ENCODE measurements at places on chromosomes 12 and 14. TPM values are rescaled to one million over a fixed set of nuclear protein-coding genes. Genes with fewer than 3 reads are reported as not detected.

The KRT75 gene
- not detected for total RNA-seq

The MYH6 gene
- total RNA-seq = 0.71 TPM

The GDF3 gene
- total RNA-seq = not detected

The OASL gene
- total RNA-seq = 4.0 TPM

The GYS2 gene
- total RNA-seq = not detected

The RNFT2 gene
- total RNA-seq = 12.3 TPM

The CCDC198 gene
- total RNA-seq = not detected

The SMIM41 gene
- not detected for total RNA-seq

The ISM2 gene
- total RNA-seq = 0.21 TPM

The TMBIM6 gene
- total RNA-seq = 407 TPM

The B4GALNT3 gene
- total RNA-seq = 3.5 TPM

The SERPINA12 gene
- not detected for total RNA-seq

The ALDH1L2 gene
- total RNA-seq = 2.8 TPM

The CEBPE gene
- not detected for total RNA-seq

The DNAI7 gene
- not detected for total RNA-seq

The FAM181A gene
- total RNA-seq = not detected

The CCDC88C gene
- 172 TPM for total RNA-seq

The IL23A gene
- 67.1 TPM for total RNA-seq

The BCL11B gene
- total RNA-seq = 52.9 TPM

The TCL1A gene
- not detected for total RNA-seq

The DDX11 gene
- 149 TPM for total RNA-seq

The SLC6A12 gene
- not detected for total RNA-seq

The WSCD2 gene
- not detected for total RNA-seq

The KLHL33 gene
- 0.04 TPM for total RNA-seq

- ATAC-seq = no peak
Observed at GRCh38 chr12:32398816-32399369, 465 bp upstream of the FGD4 start.

- ATAC-seq = no peak
Observed at GRCh38 chr12:93323625-93324329, 53.9 kb upstream of the NUDT4 start.

DNA sequence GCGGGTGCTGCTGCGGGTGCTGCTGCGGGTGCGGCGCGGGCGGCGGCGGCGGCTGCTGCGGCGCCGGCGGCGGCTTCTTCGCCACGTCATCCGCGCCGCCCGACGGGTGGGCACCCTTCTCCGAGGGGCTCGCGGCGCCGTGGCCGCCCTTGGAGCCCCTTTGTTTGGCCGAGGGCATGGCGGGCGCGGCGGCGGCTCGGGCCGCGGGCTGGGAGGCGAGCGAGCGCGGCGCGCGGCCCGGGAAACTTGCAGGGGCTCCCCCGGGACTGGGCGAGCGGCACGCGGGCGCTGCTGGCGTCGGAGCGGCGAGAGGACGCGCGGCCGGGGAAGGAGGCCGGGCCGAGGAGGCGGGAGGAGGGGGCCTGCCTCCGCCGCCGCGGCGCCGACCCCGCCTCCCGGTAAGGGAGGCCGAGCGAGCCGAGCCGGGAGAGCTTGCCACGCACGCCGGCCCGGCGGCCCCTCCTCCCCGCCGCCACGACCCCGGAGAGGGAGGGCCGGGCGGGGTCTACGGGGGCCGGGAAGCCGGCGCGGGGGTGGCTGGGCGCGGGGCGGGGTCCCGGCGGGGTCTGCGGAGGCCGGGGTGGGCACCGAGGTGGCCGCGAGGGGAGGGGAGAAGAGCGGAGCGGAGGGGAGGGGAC is at the start of gene CKAP4:
TSS of gene CKAP4 (minus strand) at position 347 of the 638 bp plus-strand sequence. CDS start at position 178, 169 bp downstream.
- ATAC-seq = peak; percentile 68

DNA sequence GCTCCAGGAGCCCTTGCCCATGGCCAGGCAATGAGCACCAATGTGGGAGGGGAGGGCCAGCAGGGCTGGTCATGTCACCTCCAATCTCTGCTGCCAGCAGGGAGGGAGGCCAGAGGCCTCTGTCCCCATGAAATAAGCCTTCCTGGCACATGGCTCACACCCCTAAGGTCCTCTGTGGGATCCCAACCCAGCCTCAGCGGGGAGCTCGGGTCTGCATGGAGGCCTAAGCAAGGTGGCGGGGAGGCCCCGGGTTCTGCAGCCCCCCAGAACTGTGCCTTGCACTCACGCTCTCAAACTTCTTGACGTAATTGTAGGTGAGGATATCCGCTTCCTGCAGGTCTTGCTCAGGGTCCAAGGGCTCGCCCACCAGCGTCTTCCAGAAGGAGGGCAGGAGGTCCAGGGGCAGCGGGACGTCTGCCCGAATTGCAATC is 41.7 kb downstream of the TRAFD1 start:
- no peak for ATAC-seq

- ATAC-seq = no peak
Observed at GRCh38 chr14:55628426-55628825, 48.4 kb downstream of the KTN1 start.

DNA sequence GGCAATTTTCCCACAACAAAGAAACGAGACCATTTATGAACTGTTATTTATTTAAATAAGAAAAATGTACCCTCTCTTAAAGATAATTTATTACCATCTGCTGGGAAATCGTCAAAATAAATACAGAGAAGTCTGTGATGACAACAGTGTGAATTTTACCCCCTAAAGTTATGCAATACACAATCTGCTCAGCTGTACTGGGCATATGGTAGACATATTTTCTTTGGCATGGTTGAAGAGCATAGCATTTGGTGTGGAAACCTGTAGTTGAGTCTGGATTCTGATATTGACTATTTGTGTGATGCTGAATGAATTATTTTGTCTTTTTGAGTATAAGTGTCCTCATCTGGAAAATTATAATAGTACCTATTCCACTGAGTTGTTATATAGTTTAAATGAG is 60.0 kb downstream of the CFAP54 start:
- no peak for ATAC-seq

DNA sequence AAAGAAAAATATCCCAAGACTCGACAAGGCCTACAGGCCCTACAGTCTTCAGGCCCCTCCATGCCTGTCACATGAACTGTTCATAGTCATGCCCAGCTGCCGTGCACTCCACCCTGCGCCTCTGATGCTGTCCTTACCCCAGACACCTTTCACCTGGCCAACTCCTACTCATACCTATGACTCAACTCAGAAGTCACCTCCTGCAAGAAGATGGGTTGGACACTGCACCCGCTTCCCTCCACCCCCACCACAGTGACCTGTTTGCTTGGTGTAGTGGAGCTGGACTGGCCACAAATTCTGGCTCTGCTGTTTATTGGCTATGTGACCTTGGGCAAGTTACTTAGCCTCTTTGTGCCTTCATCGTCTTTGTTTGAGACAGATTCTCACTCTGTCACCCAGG is 56.2 kb downstream of the PHETA1 start:
- ATAC-seq = no peak

DNA sequence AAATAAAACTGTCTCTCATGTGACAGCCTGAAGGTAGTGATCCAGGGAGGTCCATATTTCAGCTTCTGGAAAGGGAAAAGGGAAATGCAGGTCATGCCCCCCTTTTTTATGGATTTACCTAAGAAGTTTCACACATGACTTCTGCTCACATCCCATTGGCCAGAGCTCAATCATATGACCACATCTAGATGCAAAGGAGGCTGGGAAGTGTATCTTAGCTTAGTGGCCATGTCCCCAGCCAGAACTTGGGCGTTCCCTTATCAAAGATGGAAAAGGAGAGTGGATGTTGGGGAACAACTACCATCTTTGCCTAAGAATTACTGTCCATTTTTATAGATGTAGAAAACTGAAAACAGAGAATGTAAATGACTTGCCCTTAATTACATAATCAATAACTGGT is 26.5 kb upstream of the CRADD start:
- ATAC-seq = no peak

DNA sequence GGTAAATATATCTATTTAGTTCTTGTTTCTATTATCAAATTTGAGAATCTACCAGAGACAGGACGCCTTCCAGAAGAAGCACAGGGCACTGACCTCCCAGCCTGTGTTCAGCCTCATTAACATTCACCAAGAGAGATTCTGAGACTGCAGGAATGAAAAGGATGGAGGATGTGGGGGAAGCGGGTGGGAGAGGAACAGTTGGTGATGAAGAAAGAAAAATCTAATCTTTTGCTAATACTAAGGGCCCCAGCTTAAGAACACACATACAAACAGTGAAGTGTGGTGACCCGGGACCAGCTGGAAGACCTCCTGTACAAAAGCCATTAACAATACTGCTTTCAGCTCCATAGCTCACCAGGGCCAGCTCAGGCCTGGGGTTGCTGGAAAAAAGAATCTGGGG is 160.5 kb downstream of the NUAK1 start:
- no peak for ATAC-seq

DNA sequence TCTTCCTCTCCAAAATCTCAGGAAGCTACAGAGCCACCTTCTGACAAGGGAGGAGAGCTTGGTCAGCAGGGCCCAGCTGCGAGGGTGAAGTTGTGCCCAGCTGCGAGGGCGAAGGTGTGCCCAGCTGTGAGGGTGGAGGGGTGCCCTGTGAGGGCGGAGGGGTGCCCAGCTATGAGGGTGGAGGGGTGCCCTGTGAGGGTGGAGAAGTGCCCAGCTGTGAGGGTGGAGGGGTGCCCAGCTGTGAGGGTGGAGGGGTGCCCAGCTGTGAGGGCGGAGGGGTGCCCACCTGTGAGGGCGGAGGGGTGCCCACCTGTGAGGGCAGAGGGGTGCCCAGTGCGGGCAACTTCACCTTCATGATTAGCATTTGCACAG is 20.4 kb upstream of the TTC7B start:
- ATAC-seq = peak; percentile 7

GRCh38 chr12:125247477-125247876 is 182.2 kb downstream of the AACS start:
- no peak for ATAC-seq

- peak; percentile 25 for ATAC-seq
Observed at GRCh38 chr12:51318846-51319599, 5.0 kb downstream of the BIN2 start.

DNA sequence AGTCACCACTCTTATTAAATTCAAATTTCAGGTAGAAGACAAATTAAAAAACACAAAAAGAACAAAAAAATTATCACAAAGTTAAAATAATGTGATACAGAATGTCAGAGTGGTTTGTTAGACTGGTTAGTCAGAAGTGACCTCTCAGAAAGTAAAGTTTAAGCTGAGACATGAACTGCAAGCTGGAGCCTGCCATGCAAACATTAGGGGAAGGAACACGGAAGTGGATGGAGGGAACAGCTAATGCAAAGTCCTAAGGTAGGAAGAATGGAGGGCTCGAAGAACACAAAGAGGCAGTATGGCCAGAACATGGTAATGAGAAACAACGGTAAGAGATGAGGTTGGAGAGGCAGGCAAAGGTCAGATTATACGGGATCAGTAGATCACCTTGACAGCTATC is 41.7 kb downstream of the WDHD1 start:
- ATAC-seq = no peak

GRCh38 chr12:13326076-13326475 is 129.6 kb downstream of the EMP1 start:
- no peak for ATAC-seq

GRCh38 chr14:50605766-50606165 is 45.8 kb downstream of the ATL1 start:
- ATAC-seq = no peak

All from activated T-helper 17 cell treated with anti-CD3 and anti-CD28 coated beads, Interleukin-2, amount 50 U/mL, for 72 hours (primary cell).